Purkinje cell (primary cell): ENCODE measurements at places on chromosomes 7 and 10. TPM values are rescaled to one million over a fixed set of nuclear protein-coding genes. Genes with fewer than 3 reads are reported as not detected.

LEP gene
- polyA plus RNA-seq, result not detected in 2 replicates

ASB4 gene
- not detected in 2 replicates for polyA plus RNA-seq

NPSR1 gene
- not detected in 2 replicates for polyA plus RNA-seq

GJD4 gene
- polyA plus RNA-seq, result not detected in 2 replicates

ZNF425 gene
- polyA plus RNA-seq, result 0.45 and 2.4 TPM in 2 replicates

PILRB gene
- 1.9 and 9.4 TPM in 2 replicates for polyA plus RNA-seq

PON1 gene
- 2.5 TPM in 1 of 2 replicates, not detected in the other for polyA plus RNA-seq

ARHGEF35 gene
- not detected in 2 replicates for polyA plus RNA-seq

ABCB4 gene
- not detected in 2 replicates for polyA plus RNA-seq

RAMP3 gene
- polyA plus RNA-seq, result 0.24 and 0.86 TPM in 2 replicates

ZNF365 gene
- polyA plus RNA-seq, result 7.8 and 21.0 TPM in 2 replicates

RPP38 gene
- 11.8 and 15.2 TPM in 2 replicates for polyA plus RNA-seq

CUBN gene
- not detected in 2 replicates for polyA plus RNA-seq

FBXO24 gene
- not detected in 2 replicates for polyA plus RNA-seq

ELMO1 gene
- polyA plus RNA-seq, result 131 and 134 TPM in 2 replicates

DMBT1 gene
- polyA plus RNA-seq, result 0.06 TPM in 1 of 2 replicates, not detected in the other

SPACDR gene
- polyA plus RNA-seq, result 0.66 and 1.3 TPM in 2 replicates

MLXIPL gene
- polyA plus RNA-seq, result 1.4 TPM in 1 of 2 replicates, not detected in the other

ITPRID1 gene
- polyA plus RNA-seq, result 2.0 TPM in 1 of 2 replicates, not detected in the other

YKT6 gene
- polyA plus RNA-seq, result 13.3 and 20.0 TPM in 2 replicates

TMEM196 gene
- 2.9 TPM in 1 of 2 replicates, not detected in the other for polyA plus RNA-seq

CNNM1 gene
- 10.4 and 10.9 TPM in 2 replicates for polyA plus RNA-seq

FAM131B gene
- polyA plus RNA-seq, result 0.35 and 3.6 TPM in 2 replicates

WDFY4 gene
- not detected in 2 replicates for polyA plus RNA-seq

TDRD1 gene
- 3.0 and 4.3 TPM in 2 replicates for polyA plus RNA-seq

RELN gene
- 10.6 and 13.6 TPM in 2 replicates for polyA plus RNA-seq

HPS6 gene
- polyA plus RNA-seq, result 2.3 and 3.2 TPM in 2 replicates

SPDYE9 gene
- 1.4 and 2.2 TPM in 2 replicates for polyA plus RNA-seq

SEMA3E gene
- polyA plus RNA-seq, result 12.5 and 19.8 TPM in 2 replicates

STEAP4 gene
- 0.52 TPM in 1 of 2 replicates, not detected in the other for polyA plus RNA-seq

PTCD1 gene
- polyA plus RNA-seq, result 0.20 and 0.97 TPM in 2 replicates

ANKRD2 gene
- 1.3 TPM in 2 replicates for polyA plus RNA-seq

HOXA5 gene
- not detected in 2 replicates for polyA plus RNA-seq

COL17A1 gene
- polyA plus RNA-seq, result not detected in 2 replicates

SLC35B4 gene
- 40.6 and 40.9 TPM in 2 replicates for polyA plus RNA-seq

CRHR2 gene
- not detected in 2 replicates for polyA plus RNA-seq

PKD1L1 gene
- polyA plus RNA-seq, result 0.15 TPM in 1 of 2 replicates, not detected in the other

NKX6-2 gene
- polyA plus RNA-seq, result 631 and 1,159 TPM in 2 replicates

CHAT gene
- polyA plus RNA-seq, result not detected in 2 replicates

ADAM8 gene
- 0.11 TPM in 1 of 2 replicates, not detected in the other for polyA plus RNA-seq

KMT2E gene
- 54.1 and 62.2 TPM in 2 replicates for polyA plus RNA-seq

SRGN gene
- 6.8 and 12.5 TPM in 2 replicates for polyA plus RNA-seq

PRSS37 gene
- 0.39 and 1.6 TPM in 2 replicates for polyA plus RNA-seq

COBL gene
- 0.31 and 7.3 TPM in 2 replicates for polyA plus RNA-seq

BHLHA15 gene
- polyA plus RNA-seq, result not detected in 2 replicates

AKR1D1 gene
- not detected in 2 replicates for polyA plus RNA-seq

PNLIPRP3 gene
- not detected in 2 replicates for polyA plus RNA-seq
